Heart right ventricle (tissue), 16 donors: ENCODE measurements at places on chromosomes 2 and 18.

DNA sequence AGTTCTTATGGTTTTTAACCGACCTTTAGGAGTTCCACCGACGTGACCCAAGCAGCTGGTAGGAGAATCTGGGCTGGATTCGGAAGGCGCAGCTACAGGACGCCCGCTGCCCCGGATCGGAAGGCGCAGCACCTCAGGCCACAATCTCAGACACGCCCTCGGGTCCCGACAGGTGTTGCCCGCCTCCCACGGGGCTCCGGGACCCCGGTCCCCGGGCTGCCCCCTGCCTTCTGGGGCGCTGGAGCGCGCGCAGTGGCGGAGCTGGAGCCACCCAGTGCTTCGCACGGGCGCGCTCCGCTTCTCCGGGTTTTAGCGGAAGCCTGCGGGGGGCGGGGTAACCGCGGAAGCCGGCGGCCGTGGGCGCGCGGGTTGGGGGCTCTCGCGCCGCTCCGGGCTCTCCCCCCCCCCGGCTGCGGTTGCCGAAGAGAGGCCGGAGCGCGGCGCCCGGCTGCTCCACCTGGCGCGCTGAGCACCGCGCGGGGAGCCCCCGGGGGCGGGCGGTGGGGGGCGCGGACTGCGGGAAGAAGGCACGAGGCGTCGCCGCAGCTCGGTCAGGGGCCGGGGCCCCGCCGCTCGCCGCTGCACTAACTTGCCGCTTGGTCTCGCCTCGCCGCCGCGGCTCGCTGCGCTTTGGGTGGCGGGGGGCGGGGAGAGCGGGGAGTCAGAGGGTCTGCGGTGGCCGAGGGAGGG lies 718.8 kb downstream of the DPP10 start:
- H3K27ac ChIP-seq = no peak overlapping the region
- peaks cover 69% of the 10 kb centered on the region for H3K27me3 ChIP-seq
- H3K4me1 ChIP-seq = no peaks in the 10 kb centered on the region

GRCh38 chr2:43239981-43240765 lies 13.8 kb upstream of the ZFP36L2 start:
- no peak overlapping the region for H3K4me3 ChIP-seq
- peak overlapping the region; percentile 23 for H3K27ac ChIP-seq
- DNase-seq = no peak

- peaks cover 25% of the 10 kb centered on the region for H3K4me1 ChIP-seq
- H3K27ac ChIP-seq = no peak overlapping the region
- H3K36me3 ChIP-seq = no peaks in the 10 kb centered on the region
- no peak overlapping the region for H3K4me3 ChIP-seq
- no peaks in the 10 kb centered on the region for H3K27me3 ChIP-seq
- DNase-seq = no peak
Measured at GRCh38 chr2:30273574-30273929, 42.2 kb downstream of the LBH start.

GRCh38 chr2:115364093-115364492 lies 921.7 kb downstream of the DPP10 start:
- no peak overlapping the region for H3K27ac ChIP-seq
- H3K27me3 ChIP-seq = no peaks in the 10 kb centered on the region
- DNase-seq = no peak
- H3K4me1 ChIP-seq = no peaks in the 10 kb centered on the region
- H3K36me3 ChIP-seq = no peaks in the 10 kb centered on the region

DNA sequence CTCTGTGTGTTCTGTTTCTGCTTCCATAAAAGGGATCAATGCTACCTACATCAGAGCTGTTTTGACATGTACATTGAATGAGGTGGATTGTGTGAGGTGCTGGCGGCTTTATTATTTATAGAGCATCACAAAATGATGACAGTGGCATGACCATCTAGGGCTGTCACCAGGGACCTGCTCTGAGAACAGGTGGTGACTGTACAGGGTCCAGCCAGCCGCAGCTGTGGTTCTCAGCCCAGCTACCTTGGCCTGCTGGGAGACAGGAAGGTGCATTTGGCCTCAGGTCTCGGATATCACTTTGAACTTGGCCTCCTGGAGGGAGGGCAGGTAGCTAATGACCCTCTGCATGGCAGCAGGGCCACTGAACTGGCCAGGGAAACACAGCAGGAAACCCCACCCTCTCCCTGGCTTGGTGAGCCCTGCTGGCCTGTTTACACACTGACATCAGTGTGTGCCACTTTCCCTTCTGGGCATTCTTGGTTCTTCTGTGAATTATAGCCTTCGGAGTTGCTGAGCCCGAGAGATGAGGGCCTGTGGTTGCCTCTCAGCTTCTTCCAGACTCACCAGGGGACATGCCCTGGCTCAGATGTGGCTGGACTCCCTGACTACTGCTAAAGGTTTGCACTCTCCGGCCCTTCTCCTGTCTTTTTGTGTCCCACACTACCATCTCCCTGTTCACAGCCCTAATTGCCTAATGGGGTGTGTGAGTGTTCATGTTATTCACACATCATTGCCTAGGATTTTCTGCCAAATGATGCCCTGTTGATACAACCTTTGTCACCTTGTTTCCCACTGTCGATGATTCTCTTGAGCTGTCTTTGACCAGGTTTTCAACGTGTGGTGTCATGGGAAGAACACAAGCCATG lies 109.2 kb upstream of the RAB12 start:
- H3K4me1 ChIP-seq = no peaks in the 10 kb centered on the region
- H3K36me3 ChIP-seq = no peaks in the 10 kb centered on the region
- no peaks in the 10 kb centered on the region for H3K27me3 ChIP-seq

DNA sequence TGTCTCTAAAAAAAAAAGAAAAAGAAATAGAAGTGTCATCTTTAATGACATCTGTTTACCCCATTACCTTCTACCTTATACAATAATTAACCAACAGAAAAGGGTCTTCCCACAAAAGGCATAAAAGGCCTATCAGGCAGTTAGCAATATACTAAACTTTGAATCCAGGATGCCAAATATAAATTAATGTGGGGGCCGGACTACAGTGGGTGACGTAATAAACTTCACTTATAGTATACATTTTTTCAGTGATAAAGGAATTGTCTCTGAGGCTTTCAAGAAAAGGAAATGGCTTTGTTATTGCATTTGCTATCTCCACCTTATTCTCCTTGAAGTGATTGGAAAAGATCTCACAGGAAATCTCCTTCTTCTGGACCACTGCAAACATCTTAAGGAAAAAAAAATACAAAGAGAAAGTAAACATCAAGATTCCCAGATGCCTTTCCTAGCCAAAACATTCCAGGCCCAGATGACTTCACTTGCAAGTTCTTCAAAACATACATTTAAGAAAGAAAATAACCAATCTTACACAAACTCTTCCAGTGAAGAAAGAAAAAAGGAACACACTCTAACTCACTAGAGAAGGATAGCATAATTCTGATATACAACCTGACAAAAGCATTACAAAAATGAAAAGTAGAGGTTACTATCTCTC lies 126.2 kb upstream of the CAB39 start:
- H3K27me3 ChIP-seq = no peaks in the 10 kb centered on the region
- H3K4me1 ChIP-seq = no peaks in the 10 kb centered on the region
- DNase-seq = no peak

GRCh38 chr2:198596985-198597384 lies 792.6 kb downstream of the PLCL1 start:
- H3K4me1 ChIP-seq = no peaks in the 10 kb centered on the region
- no peak overlapping the region for H3K4me3 ChIP-seq
- no peak for DNase-seq
- no peak overlapping the region for H3K27ac ChIP-seq
- no peaks in the 10 kb centered on the region for H3K27me3 ChIP-seq

- no peaks in the 10 kb centered on the region for H3K27me3 ChIP-seq
- no peak overlapping the region for H3K4me3 ChIP-seq
- no peaks in the 10 kb centered on the region for H3K36me3 ChIP-seq
- no peak for DNase-seq
- no peak overlapping the region for H3K27ac ChIP-seq
Measured at GRCh38 chr18:9862686-9863085, 23.1 kb upstream of the TXNDC2 start.

DNA sequence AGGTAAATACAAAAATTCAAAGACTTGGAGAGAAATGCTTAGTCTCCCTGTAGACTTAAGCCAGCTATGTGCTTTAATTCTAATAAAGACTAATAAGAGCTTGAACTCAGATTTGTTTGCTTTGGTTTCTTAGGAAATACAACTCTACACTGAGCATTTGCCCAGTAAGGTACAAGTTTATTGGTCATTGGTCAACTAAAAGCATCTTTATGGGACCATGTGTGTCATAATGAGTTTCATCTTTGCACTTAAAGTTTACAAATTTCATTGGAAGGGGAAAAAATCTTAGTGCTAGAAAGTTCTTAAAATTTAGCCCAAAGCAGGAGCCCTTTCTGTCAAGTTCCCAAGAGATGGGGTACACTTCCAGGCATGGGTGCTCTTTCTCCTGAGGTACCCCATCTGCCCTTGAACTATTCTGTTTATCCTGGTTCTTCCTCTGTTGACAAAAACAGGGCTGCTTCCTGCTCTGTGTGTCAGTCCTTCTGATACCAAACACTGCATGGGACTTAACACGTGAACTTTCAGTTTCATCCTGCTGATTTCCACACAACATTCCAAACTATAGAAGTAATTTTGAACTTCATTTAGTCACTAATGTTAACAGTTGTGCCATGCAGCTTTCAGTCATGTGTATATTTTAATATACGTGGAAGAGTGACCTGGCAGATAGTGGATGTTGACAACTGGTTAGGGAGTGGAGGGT lies 200.2 kb downstream of the TPGS2 start:
- H3K4me1 ChIP-seq = peaks cover 47% of the 10 kb centered on the region
- H3K36me3 ChIP-seq = no peaks in the 10 kb centered on the region
- DNase-seq = no peak
- H3K27me3 ChIP-seq = no peaks in the 10 kb centered on the region
- H3K27ac ChIP-seq = peak overlapping the region; percentile 82

DNA sequence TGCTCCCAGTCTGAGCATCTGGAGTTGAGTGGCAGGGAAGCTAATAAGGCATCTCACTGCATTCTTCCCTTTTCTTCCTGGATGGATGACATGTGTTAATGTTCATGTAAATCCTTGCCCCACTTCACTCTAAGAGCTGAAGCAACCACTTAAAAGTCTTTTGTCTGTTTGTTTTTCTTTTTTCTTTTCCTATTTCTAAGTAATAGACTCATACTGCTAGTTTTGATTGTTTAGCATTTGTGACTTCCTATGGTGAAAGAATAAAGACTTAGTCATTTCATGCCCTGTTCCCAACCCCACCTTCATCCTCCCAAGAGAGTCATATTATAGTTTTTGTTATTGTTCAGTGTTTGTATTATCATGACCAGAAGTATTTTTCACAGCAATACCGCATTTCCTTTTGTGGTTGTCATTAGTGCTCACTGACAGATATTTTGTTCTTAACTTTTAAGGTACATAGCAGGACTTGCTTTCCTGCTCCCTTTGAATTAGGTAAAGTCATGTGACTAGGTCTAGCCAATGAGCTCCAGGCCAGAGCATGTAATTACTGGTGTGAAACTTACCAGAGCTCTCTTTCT lies 18.1 kb upstream of the SPP2 start:
- H3K4me3 ChIP-seq = no peak overlapping the region
- no peak overlapping the region for H3K27ac ChIP-seq
- no peaks in the 10 kb centered on the region for H3K27me3 ChIP-seq
- H3K4me1 ChIP-seq = no peaks in the 10 kb centered on the region
- no peak for DNase-seq

DNA sequence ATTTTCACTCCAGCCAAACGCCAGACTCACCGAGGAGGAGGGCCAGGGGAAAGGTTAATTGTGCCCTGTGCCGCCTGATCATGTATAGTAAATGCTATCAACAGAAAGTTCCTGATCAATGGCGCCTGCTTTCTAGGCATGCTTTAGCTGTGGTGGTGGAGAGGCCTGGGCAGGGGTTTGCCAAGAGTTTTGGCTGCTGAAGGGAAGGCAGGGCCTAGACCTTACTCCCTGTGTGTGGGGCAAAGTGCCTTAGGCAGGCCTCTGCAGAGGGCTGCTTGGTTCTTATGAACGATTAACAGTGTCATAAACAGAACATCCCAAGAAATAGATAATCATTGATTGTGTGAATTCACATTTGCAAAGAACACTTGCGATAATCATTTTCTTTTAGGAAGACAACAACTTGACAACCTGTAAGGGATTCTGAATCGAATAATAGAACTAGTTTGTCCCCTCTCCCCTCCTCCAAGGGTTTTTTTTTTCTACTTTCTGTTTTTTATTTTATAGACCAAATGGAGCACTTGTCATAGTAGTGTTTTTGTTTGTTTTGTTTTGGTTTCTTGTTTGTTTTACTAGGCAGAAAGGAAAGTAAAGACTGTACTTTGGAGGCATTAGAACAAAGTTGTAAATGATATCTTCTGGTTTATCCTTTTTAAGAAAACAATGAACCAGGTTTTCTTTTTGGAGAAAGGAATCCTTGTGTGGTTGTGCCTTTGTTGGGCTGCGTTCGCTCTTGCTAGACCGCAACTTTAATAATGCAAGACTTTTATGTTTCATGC lies 6.5 kb downstream of the TSHZ1 start:
- no peaks in the 10 kb centered on the region for H3K27me3 ChIP-seq
- DNase-seq = no peak
- no peaks in the 10 kb centered on the region for H3K36me3 ChIP-seq

DNA sequence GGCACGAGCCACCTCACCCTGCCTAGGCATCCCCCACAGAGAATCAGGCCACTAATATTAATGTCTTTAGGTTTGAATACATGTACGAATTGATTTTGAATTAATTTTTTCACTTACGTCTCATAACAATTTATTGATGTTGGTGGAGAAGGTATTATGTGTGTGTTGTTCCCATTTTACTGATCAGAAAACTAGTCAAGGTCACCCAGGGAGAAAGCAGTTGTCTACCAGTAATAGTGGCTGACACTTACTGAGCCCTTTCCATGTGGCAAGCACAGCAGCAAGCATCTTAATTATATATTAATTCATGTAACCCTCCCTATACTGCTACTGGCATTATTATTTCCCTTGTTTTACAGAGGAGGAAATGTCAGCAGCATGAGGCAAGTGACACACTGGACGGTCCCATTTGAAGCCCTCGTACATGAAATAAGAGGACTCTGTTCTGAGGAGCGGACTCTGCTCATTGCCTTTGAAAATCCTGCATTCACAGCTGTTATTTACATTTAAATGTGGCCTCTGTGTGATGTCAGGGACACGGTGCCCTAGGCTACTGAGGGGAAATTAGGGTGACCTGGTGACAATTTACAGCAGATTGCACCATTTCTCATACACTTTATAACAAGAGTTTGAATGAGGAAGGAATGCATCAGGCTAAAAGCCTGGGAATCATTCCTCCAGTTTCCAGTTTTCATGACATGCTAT lies 30.9 kb upstream of the KCNE4 start:
- H3K36me3 ChIP-seq = no peaks in the 10 kb centered on the region
- no peak for DNase-seq
- H3K27ac ChIP-seq = no peak overlapping the region
- H3K4me1 ChIP-seq = peaks cover 7% of the 10 kb centered on the region
- H3K4me3 ChIP-seq = no peak overlapping the region

GRCh38 chr2:118292991-118293390 lies 204.7 kb downstream of the INSIG2 start:
- no peak overlapping the region for H3K4me3 ChIP-seq
- no peaks in the 10 kb centered on the region for H3K27me3 ChIP-seq
- DNase-seq = no peak
- H3K36me3 ChIP-seq = no peaks in the 10 kb centered on the region
- no peak overlapping the region for H3K27ac ChIP-seq

- H3K27ac ChIP-seq = peak overlapping the region; percentile 88
- H3K4me1 ChIP-seq = peaks cover 13% of the 10 kb centered on the region
- no peaks in the 10 kb centered on the region for H3K36me3 ChIP-seq
- H3K4me3 ChIP-seq = peak overlapping the region; percentile 45
- DNase-seq = no peak
- H3K27me3 ChIP-seq = no peaks in the 10 kb centered on the region
Measured at GRCh38 chr2:105439141-105439540, 40.3 kb upstream of the FHL2 start.
